ENCODE measurements at places on chromosomes 1 and 21.

DNA sequence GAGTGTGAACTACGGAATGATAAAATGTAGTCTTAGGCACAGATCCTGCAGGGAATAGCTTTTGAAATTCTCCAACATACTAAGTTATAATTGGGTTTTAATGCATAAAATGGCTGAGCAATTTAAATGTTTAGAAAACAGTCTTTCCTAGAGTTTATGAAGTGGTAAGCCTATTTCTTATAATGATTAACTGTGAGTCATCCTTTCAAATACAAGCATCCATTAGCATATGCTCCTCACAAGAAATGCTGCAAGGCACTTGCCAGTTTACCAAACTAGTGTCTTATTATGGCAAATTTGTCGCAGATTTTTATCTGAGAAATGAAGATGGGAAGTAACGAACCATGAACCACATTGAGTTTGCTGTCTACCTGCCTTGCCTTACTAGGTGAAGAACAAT, 101.3 kb upstream of the ESRRG start:
- DNase-seq = no peak

- peak; percentile 49 for DNase-seq
These were observed 98.5 kb downstream of the TRIM11 start for GRCh38 chr1:228308085-228308601.

DNA sequence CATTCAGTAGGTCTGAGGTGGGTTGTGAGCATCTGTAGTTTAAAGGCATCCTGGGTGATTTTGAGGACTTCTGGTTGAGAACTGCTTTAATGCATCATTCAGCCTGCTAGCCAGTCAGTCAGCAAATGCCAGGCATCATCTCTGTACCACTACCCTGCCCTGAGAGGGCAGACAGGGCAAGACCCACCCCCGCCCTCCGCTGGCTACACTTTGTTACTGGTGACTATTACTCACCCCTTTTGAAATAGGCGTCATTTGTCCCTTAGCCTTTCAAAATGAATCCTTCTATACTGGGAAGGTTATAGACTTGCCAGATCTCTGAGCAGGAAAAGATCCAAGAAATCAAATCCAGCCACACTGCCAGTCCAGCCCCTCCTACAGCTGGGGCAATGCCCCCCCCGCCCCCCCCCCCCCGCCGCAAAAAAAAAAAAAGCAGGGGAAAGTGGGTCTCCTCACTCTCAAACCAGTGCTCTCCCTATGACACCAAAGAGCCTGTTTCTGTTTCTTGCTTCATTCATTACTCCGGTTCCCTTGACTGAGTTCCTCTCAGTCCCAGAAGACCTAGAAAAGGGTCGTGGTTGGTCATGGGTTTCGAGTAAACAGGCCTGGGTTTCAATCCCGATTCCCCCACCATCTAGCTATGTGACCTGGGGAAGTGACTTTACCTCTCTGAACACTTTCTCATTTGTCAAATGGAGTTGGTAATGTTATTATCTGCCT, 4.4 kb downstream of the SELENON start:
- DNase-seq = no peak

DNA sequence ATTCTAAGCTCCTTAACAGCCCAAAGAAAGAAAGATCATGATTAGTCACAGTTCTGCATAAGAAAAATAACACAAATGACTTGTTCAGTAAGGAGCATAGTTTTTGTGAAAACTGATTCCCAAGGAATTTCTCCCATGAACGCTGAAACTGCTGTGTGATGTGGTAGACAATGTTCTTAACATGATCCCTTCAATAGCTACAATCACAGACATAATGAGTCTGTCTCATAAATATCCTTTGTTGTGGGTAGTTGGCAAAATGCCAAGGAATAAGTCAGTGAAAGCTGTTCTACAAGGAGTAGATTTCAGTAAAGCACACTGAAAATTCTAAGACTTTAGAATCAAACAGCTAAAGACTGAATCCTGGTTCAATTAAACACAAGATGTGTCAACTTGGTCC, 404.8 kb downstream of the HLX start:
- no peak for DNase-seq

- no peak for DNase-seq
These were observed 78.7 kb downstream of the FGGY start for GRCh38 chr1:59375321-59376220.

DNA sequence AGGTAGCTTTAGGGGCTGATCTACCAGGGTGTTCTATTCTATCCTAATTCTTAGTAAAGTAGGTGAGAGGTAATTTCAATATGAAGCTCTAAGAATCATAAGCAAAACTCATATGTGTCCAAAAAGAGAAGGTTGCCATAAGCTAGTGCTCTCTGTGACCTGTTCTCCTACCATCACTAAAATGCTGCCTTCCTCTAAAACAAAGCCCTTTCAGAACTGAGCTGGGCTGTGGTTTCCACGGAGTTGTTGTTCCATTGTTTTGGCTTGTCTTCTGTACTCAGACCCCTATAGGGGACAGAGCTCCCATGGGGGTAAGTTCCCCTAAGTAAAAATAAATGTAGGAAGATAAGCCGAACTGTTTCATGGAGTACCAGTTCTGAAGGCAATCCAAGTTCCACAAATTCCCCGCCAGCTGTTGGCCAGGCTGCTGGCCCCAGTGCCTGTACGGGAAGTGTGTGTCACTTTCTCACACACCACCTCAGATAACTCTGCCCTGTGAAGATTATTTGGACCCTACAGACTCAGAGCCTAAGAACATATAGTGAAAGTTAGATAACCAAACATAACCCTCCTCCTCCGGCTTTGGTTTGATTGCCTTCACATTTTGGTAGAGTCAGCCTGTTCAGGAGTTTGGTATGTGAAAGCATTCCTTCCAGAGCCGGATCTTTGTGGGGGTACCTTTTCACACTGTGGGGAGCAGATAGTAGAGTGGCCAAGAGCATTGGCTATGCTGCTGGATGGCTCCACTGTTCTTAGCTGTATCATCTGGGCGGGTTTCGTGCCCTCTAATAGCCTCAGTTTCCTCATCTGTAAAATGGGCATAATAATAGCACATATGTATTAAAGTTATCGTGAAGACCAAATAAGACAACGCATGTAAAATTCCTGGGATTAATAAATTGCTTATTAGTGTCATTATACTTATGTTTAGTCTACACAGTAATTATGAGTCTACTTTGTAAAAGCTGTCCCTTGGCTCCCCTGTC, 10.8 kb downstream of the DPT start:
- DNase-seq = no peak

GRCh38 chr1:205329719-205330118, 8.2 kb upstream of the NUAK2 start:
- no peak for DNase-seq

- no peak for DNase-seq
These were observed 5.0 kb downstream of the LHX4 start for GRCh38 chr1:180235077-180235501.

- DNase-seq = no peak
These were observed 3.1 kb downstream of the GNG4 start for GRCh38 chr1:235646463-235646862.

DNA sequence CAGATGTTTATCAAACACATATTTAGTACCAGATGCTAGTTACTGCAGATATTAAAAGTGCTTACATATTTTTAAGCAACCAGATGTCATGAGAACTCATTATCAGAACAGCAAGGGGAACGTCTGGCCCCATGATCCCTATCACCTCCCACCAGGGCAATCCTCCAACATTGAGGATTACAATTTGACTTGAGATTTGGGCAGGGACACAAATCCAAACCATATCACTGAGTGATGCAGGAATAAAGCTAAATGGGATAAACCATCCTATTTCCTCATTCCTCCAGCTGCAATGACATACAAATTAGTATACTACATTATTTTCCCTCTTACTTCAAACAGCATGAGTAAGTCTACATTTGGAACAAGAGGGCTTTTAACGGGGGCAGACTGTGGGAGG, 3.1 kb upstream of the KCNK2 start:
- no peak for DNase-seq

GRCh38 chr1:10522322-10522860, 47.6 kb downstream of the PEX14 start:
- DNase-seq = no peak

DNA sequence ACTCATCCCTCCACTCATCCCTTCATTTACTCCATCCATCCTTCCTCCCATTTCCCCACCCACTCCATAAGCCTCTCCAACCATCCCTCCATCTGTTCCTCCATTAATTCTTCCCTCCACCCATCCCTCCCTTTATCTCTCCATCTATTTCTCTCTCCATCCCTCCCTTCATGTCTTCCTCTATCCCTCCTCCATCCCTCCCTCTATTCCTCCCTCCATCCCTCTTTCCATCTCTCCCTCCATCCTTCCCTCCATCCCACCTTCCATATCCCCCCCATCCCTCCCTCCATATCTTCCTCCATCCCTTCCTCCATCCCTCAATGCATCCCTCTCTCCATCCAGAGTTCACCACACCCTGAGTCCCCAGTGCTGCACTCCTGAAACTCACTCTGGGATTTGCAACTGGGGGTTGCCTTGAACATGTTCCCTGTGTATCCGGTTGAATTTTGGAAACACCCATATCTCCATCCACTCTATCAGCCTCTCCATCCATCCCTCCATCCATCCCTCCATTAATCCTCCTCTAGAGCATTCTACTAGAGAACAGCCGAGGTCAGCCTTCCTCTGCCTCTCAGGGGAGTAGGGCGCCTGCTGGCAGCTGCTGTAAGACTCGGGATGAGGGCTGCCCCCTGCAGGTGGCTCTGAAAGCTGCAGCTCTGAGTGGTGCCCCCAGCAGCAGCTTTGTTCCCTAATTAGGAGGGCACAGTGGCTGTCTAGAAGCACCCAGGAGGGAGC, 39.4 kb downstream of the ABCG1 start:
- no peak for DNase-seq

GRCh38 chr1:241560146-241560848, 28.1 kb downstream of the KMO start:
- DNase-seq = no peak

Data from coronary artery (tissue), 2 donors.